Midbrain (tissue), 1 donor: ENCODE measurements at places on chromosomes 2 and 18.

GRCh38 chr2:231523451-231524285, 6.6 kb downstream of the NMUR1 start:
- no peak for DNase-seq

DNA sequence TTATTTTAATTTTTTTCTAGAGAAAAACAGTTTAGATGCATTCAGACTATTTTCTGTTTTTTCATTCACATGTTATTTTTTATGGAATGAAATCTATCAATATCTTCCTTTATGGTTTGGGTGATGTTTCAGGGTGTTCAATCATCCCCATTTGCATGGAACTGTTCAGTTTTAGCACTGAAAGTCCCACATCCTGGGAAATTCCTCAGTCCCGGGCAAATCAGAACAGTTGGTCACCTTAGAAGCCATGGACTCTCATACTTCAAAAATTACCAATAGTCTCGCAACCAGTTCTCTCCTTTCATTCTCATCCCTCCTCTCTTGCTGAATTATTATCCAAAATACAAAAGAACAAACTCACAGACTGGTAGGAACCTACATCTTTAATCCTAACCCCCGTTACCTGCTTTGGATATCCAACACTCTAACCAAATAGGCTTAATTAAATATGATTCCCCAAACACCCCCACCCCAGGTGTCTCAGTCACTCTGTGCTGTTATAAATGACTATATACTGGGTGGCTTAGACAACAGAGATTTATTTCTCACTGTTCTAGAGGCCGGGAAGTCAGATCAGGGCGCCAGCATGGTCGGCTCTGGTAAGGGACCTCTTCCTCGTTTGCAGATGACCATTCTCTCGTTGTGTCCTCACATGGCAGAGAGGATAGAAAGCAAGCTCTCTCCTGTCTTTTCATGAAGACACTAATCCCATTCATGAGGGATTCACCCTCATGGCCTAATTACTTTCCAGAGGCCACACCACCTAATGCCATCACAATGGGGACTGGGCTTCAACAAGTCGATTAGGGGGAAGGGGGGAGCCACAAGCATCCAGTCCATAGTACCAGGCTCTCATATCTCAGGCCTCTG, 57.7 kb upstream of the SLC1A4 start:
- DNase-seq: no peak

DNA sequence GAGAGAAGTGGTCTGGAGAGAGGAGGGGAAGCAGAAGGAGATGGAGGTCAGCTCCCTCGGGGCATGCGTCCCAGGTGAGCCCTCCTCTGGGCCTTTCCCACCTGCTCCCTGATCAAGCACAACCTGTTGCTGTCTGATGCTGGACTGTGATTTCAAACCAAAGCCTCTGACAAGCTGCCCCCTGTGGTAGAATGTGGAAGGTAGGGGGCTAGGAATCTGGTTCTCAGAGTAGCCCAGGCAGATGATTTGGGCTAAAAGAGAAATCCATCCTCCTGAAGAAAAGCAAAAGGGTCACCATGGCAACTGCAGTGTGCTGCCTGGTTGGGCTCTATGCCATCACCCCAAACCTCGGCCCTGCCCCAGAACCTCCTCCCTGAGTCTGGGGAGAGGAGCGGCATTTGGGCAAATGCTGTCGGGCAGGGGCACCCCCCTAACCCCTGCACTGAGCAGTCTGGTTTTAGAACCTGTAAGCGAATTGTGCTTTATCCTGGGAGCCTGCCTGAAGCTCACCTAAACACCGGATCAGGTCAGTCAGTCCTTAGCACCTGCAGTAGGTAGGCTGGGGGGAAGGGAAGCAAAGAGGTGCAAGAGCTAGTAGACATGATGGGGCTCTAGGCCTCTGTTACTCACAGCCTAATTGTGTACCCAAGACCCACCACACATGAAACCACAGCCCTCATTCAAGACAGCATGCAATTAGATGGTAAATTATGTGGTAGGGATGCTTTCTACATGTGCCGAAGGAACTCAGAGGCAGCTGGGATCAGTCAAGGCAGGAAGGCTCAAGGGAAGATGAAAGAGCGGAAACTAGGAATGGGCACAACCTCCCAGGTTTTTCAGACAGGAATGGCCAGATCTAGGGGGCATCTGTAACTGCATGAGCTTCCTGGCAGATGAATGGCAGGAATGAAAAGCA, 83.5 kb downstream of the DNMT3A start:
- no peak for DNase-seq

DNA sequence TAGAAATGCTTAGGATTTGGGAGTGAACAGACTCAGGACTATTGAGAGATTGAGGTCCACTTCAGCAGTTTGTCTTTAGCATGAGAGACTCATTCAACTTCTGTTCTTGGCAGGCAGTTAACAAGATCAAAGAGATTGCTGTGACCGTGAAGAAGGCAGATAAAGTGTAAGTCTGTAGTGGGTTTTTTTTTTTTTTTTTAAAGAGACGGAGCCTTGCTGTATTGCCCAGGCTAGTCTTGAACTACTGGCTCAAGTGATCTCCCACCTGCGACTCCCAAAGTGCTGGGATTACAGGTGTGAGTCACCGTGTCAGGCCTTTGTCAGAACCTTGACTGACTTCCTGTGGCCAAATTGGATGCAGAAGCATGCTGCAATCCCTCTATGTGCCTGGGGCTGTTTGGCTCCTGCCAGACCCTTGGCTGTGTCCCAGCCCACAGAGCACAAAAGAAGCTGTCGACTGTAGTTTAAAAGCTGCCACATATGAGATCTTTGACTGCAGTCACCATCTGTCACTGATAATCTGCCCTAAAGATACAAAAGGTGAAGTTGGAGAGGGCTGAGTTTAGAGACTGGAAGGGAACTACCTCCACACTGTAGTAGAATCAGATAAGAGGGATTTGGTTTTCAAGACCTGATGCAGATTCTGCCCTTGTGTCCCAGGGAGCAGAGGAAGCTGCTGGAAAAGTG, 9.9 kb downstream of the CCT7 start:
- no peak for DNase-seq

- no peak for DNase-seq
Observed at GRCh38 chr2:9235147-9236044, 28.8 kb downstream of the ASAP2 start.

DNA sequence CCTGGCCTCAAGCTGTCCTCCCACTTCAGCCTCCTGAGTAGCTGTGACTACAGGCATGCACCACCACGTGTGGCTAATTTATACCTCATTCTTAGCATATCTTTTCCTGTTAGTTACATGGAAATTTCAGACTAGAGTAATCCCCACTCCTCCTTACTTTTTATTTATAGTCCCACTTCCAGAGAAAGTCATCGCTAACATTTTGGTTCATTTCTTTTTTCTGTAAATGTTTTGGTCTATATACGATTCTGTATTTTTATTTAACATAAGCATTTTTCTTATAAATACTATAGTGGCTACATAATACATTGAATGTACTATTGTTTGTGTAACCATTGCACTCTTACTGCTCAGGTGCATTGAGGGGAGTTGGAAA, 42.3 kb downstream of the DDX1 start:
- DNase-seq: no peak
